ENCODE measurements at places on chromosomes 6 and 20.

GRCh38 chr6:5472571-5472970, 211.3 kb downstream of the FARS2 start:
- DNase-seq, result no peak

- DNase-seq, result no peak
These were observed 1.2 kb downstream of the MYH7B start for GRCh38 chr20:34956751-34957472.

DNA sequence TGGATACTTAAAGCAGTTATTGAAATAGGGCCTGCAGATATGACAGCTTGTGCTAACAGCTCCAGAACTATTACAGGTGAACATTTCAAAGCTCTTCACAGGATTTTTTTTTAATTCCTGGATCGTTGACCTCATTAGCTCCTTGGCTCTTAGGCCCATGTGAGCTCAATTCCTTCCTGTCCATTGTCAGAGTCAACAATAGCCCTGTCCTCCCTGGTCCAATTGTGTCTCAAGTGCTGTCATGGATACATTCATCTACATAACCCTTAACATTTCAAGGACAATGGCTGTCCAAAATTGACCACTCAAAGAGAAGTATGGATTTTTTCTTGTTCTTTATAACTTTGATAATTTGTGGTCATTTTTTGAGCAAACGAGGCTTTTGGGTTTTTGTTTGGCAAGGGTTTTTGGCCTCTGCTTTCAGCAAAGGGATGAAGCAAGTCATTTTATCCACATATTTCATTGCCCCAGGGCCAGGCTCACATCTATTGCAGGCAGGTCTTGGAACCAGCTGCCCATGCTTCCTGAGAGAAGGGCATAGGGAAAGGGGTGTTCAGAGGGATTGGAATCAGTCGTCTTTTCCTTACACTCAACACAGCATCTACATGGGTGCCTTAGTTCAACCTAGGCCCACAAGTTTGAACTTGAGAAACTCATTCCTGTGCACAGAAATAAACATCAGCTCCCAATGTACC, 282.1 kb downstream of the TPBG start:
- DNase-seq, result no peak

- no peak for DNase-seq
These were observed 97.5 kb downstream of the ARHGAP18 start for GRCh38 chr6:129612440-129612839.

DNA sequence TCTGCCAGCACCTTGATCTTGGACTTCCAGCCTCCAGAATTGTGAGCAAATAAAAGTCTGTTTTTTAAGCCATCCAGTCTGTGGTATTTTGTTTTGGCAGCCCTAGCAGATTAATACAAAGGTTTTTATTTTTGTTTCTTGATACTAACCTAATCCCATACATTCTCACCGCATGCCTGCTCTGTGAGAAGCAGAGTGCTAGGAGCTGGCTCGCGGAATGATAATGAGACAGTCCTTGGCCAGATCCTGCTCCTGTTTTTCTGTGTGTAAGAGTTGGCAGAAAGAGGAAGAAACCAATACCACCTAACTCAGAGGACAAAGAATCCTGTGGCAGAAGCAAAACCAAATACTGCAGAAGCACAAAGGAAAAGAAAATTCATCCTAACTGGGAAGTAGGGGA, 82.6 kb downstream of the KIF16B start:
- no peak for DNase-seq

DNA sequence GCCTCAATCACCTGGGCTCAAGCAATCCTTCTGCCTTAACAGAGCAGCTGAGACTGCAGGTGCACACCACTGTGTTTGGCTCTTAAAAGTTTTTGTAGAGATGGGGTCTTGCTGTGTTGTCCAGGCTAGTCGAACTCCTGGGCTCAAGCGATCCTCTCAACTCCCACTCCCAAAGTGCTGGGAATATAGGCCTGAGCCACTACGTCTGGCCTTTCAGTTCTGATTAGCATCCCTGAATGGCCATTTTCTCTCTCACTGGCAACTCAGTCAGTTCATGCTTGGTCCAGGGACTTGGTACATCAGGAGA, 28.5 kb downstream of the DNMT3B start:
- no peak for DNase-seq

DNA sequence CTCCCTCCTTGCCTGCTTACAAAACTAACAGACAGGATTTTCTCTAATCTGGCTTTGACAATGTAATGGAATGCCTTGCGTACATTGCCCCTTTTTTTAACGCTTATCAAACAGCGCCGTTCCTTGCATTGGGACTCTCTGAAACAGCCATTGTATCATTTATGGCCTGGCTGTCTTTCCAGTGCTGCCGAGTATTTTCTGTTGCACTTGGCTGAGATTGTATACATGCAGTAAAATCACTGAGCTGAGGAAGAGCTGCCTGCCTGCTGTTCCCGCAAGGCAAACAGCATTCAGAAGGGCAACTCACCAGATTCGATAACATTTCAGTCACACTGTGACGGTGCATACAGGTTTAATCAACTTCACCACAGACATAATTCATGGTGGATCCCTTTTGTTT, 106.0 kb downstream of the SH3BGRL2 start:
- DNase-seq, result no peak

- no peak for DNase-seq
These were observed 113.8 kb downstream of the ARMC2 start for GRCh38 chr6:108961985-108962384.

Data from T-helper 2 cell (primary cell).